Sciatic nerve (tissue), 2 donors: ENCODE measurements at places on chromosomes 13 and 19. TPM values are rescaled to one million over a fixed set of nuclear protein-coding genes. Genes with fewer than 3 reads are reported as not detected.

The SIGLEC9 gene
- total RNA-seq = 5.3 TPM

The NKPD1 gene
- not detected for total RNA-seq

GRCh38 chr19:7943444-7944176 lies at the start of gene TIMM44:
Gene TIMM44, minus strand, starts transcription at chr19:7943666. Its CDS starts 15 bp downstream, at chr19:7943651.
- peak; percentile 99 for DNase-seq

DNA sequence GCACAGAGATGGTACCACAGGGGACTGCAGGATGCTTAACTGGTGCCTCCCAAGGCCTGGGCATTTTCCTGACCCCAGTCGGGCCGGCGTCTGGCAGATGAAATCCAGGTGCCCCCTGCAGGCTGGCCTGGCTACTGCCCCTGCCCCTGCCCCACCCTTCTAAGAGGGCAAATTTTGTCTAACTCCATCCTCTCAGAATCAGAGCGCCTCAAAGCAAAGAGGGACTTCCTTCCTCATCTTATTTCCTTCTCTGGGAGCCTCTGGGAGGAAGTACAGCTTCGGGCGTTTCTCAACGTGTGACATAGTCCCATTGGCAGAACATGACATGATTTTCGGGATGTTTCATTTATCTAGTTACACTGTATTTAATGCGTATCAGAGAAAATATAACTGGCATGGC lies 2.7 kb downstream of the PRKACA start:
- no peak for DNase-seq

GRCh38 chr13:81116461-81117282 lies 775.7 kb upstream of the SPRY2 start:
- no peak for DNase-seq
